NCI-H187 (cell line): ENCODE measurements at places on chromosomes 2 and 18.

- DNase-seq, result no peak
Observed at GRCh38 chr2:227608561-227609338, 5.9 kb downstream of the SCYGR3 start.

- no peak for DNase-seq
Observed at GRCh38 chr2:10140841-10141610, 18.5 kb downstream of the RRM2 start.

DNA sequence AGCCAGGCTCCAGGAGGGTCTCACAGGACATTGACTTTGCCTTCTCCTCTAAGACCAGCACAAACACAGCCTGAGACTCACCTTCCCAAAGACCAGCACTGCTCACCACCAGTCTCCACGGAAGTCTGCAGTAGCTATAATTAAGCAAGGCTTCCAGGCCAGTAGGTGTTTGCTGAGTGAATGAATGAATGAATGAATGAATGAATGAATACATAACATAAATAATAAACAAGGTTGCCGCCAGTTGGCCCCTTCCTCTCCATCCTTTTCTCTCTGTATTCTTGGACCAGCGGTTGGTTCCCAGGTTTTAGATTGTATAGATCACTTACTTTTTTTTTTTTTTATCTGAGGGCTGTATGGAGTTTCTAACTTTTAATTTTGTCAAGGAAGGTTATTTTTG is 222.4 kb upstream of the ID2 start:
- DNase-seq, result no peak

- DNase-seq, result no peak
Observed at GRCh38 chr2:19256121-19256601, 102.3 kb downstream of the OSR1 start.

GRCh38 chr2:73828389-73828817 is 358 bp upstream of the STAMBP start:
- no peak for DNase-seq
